ENCODE measurements at places on chromosomes 12 and 14.

GRCh38 chr12:111152561-111152960 lies 216.3 kb downstream of the PHETA1 start:
- no peak for DNase-seq

DNA sequence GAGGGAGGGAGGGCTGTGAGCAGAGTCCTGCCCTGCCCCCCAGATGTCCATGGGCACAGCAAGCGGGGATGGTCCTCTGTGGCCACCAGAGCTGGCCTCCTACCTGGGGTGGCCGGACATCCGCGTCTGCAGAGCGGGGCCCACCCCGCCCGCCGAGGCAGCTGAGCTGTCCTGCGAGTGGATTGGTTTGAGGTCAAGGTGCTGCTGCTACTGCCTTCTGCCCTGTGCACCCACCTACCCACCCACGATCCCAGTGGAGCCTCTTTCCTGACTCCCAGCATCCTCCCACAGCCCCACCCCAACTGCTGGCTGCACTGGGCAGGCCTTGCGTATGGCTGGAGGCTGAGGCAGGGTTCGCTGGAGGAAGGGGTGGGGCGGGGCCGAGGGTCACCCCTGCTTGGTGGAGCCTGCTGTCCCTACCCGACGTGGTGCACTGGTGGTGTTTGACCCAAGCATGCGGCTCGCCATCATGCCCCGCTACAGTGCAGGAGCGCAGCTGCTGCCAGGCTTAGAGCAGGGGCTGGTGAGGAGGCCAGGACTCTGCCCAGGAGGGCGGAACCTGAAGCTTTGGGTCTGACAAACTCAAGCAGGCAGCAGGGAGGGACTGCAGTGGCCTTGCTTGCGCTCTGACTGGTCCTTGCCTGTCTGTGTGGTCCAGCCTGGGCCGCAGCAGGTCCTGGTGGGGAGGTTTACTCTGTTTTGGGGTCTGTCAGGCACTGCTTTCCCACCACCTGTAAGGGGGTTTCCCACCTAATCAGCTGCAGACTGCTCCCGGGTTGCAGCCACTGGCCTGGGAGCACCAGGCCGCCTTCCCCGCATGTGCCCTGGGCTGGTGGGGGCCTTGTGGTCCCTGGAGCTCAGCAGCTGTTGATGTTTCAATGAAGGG lies 23.7 kb downstream of the CEP170B start:
- DNase-seq = no peak

DNA sequence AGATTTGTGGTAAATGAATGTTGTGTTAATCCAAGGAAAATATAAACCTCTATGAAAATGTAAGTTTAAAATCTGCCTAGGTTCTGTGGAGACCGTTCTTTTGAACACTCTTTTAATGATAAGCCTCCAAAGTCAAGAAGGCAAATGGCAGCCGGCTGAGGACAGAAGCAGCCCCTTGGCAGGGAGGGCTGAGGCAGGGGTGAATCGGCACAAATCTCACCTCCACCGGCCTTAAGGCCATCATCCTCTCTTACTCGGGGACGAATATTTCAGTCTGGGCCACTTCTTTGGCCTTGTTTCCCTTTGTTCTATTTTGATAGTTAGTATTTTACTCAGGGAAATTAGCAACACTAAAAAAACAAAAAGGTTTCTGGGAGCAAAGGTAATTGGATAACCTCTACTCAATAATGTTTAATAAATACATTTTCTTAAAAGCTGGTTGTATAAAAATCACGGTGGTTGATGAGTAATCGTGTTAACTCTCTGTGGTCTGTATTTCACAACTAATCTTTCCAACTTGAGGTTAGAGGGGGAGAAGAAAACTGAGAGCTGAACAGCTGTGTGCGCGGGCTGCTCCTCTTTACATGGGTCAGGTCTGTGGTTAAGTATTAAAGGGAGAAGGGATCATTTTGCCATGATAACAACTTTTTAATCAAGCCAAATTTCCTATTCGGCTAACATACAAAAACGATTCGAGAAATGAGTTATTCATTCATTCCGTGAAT lies 18.6 kb downstream of the LGMN start:
- DNase-seq = no peak

DNA sequence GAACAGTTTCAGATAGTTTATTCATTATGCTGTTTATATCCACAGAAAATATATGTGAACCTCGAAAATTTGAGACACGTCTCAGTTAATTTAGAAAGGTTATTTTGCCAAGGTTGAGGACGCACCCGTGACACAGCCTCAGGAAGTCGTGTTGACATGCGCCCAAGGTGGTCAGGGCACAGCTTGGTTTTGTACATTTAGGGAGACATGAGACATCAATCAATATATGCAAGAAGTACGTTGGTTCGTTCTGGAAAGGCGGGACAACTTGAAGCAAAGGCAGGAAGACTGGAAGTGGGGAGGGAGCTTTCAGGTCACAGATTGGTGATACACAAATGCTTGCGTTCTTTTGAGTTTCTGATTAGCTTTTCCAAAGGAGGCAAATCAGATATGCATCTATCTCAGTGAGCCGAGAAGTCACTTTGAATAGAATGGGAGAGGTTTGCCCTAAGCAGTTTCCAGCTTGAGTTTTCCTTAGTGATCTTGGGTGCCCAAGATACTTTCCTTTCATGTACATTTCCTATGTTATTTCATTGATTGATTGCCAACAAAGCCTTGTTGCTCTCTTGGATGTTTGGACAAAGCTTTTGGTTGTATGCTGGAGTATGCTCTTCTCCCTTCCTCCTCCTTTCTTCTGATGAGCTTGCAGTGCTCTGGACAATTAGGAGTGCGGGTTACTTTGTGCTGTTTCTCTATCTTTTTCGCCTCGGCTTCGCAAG lies 3.2 kb downstream of the SNAPC1 start:
- no peak for DNase-seq

DNA sequence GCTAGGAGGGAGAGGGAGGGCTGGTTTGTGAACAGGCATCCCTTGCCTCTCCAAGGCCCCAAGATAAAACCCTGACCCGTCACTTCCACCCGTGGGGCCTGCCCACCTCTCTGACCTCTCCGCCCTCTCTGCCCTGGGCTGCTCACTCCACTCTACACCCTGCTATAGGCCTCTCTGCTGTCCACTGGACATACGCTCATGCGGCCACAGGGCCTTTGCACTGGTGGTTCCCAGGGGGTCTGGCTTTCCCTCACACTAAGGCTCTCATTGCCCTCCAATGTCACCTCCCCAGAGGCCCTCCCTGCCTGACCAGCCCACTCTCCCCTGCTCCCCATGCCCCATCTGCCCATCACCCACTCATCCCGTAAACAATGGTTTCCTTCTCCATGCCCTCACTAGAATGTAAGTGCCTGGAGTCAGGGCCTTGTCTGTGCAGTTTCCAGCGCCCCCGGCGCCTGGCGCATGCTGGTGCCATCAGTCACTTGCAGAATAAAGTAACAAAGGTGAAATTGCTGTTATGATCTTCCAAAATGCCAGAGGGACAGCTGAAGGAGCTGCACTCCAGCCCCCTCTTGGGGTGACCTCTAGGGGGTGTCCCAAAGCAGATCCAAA lies 73.6 kb downstream of the RFLNA start:
- DNase-seq = no peak

DNA sequence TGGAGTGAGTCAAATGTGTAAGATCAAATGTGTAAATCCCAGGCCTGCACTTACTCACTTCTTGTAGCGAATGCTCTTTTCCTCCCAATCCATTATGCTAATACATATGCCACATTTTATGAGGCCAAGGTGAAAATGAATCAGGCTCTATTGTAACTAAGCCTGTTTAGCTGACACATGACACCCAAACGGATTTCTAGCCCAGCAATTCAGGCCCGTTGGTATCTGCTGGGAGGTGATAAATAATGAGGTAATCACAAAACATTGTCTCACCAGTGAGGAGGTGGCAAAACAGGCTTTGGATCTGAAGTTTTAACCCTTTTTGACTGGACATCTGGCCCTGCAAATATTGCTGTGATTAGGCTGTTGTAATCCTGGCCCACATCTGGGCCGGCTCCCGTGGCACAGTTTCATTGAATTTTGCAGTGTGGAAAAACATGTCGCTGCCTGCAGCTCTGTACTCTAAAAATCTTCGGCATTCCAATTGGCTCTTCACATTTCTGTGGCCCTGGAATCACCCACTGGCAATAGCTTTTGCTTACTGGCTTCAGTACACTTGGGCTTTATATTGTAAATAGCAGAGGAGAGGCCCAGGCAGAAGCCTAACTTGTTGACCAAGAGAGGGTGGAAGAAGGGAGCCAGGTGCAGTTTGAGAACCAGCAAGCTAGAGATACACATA lies 106.1 kb downstream of the PAX9 start:
- DNase-seq = no peak

DNA sequence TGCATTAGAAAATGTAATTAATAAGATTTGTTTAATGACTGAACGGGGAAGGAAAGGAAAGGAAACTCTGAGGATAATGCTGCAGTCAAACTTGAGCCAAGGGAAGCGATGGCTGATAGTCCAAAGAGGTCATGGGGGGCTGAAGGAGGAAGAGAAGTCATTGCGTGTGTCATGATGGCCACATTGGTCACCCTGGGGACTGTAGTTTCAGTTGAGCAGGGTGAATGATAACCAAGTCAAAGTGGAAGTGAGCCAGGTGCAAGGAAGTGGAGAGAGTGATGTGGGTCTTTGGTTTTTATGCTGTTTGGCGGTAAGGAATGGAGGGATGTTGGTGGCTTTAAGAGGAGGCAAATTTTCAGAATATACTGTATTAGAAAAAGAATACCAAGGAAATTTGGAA lies 21.6 kb downstream of the C12orf75 start:
- no peak for DNase-seq

GRCh38 chr14:43003845-43004244 lies 1397.2 kb downstream of the LRFN5 start:
- DNase-seq = no peak

Measured in T-helper 9 cell (primary cell).